Right renal pelvis (tissue), 4 donors: ENCODE measurements at places on chromosomes 13 and 19. TPM values are rescaled to one million over a fixed set of nuclear protein-coding genes. Genes with fewer than 3 reads are reported as not detected.

The URAD gene
- polyA plus RNA-seq = not detected

The NCAN gene
- polyA plus RNA-seq = 0.12 TPM

The DACT3 gene
- polyA plus RNA-seq = 24.2 TPM

The ZNF628 gene
- polyA plus RNA-seq = 3.2 TPM

The COL5A3 gene
- 0.84 TPM for polyA plus RNA-seq

The FUT2 gene
- polyA plus RNA-seq = 3.4 TPM

The RFXAP gene
- polyA plus RNA-seq = 13.8 TPM

- no peak for DNase-seq
Measured at GRCh38 chr19:54646331-54646841, 16.1 kb downstream of the LILRB1 start.

GRCh38 chr13:70098669-70099068 lies 9.0 kb upstream of the ATXN8OS start:
- DNase-seq = no peak

GRCh38 chr13:99525967-99526366 lies 24.7 kb downstream of the TM9SF2 start:
- no peak for DNase-seq

DNA sequence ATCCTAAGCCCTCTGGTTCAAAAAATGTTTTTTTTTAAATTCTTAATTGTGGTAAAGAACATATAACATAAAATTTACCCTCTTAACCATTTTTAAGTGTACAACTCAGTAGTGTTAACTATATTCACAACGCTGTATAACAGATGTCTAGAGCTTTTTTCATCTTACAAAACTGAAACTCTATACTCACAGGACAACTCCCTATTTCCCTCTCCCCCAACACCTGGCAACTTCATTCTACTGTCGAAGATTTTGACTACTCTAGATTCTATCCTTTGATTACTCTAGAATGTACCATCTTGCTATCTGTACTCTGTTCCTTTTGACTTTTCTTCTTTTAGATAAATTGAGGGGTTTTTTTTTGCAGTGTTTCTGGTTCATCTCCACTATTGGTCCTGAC lies 200.4 kb downstream of the KLF12 start:
- no peak for DNase-seq

DNA sequence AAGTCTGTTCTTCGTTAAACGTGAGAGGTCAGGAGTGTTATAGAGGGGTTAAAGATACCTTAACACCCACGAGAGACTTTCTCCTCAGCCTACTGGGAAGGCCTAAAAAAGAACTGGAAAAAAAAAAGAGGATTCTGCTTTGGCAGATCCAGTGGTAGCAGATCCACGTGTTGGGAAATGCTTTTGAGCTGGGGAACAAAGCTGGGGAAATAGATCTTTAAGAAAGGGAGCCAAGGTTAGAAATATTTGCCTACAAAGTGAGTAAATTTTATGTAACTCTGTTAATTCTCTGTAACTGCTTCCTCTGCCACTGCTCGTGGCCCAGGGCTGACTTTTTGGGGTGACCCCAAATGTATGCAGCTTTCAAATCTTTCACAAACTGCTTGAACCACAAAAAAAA lies 11.7 kb downstream of the RFX2 start:
- DNase-seq = no peak

DNA sequence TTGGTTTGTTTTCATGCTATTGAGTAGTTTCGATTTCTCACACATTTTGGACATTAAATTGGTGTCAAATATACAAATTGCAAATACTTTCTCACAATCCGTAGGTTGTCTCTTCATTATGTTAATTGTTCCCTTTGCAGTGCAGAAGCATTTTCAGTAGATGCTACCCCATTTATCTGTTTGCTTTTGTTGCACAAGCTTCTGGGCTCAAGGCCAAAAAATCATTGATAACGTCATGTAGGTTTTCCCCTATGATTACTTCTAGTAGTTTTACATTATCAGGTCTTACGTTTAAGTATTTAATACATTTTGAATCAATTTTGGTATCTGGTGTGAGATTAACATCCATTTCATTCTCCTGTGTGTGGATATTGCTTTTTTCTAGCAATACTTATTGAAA lies 14.0 kb upstream of the ZNF347 start:
- DNase-seq = no peak

DNA sequence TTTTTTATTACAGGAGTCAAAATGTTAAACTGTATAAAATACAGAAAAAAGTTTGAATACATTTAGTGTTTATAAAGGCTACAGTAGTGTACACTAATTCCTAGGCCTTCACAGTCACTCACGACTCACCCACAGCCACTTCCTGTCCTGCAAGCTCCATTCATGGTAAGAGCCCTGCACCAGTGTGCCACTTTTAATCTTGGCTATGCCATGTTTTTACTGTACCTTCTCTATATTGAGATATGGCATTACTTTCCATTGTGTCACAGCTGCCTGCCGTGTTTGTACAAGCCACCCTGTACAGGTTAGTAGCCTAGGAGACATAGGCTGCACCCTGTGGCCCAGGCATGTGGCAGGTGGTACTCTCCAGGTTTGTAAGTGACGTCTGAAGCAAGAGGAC lies 32.1 kb downstream of the C1QTNF9 start:
- DNase-seq = no peak

GRCh38 chr13:81305928-81306327 lies 965.0 kb upstream of the SPRY2 start:
- no peak for DNase-seq

- DNase-seq = no peak
Measured at GRCh38 chr19:13825489-13826441, 30.5 kb downstream of the ZSWIM4 start.

DNA sequence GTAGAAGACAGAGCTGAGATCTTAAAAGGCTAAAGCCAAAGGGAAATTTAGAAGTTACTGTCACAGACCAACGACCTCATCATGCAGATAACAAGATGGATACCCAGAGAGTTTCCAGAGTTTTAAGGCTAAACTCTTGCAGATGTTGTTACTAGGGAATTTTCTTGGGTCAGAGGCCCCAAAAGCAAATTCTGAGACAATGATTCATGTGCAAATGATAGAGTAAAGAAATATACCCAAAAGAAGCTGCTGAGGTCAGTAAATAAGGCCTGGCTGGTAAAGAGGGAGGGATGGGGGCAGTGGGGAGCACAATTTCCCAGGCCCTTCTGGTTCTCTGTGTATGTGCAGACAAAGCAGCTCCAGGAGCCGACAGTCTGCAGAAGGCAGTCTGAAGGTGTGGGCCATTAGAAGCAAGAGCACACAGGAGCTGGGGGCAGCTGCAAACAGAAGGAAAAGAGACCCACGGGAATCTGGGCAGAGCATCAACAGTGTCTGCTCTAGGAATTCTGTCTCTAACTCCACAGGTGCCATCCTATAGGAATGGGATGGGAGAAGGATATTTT lies 330.8 kb downstream of the TBC1D4 start:
- DNase-seq = no peak

- DNase-seq = no peak
Measured at GRCh38 chr19:50790922-50791467, 780 bp downstream of the ACP4 start.

DNA sequence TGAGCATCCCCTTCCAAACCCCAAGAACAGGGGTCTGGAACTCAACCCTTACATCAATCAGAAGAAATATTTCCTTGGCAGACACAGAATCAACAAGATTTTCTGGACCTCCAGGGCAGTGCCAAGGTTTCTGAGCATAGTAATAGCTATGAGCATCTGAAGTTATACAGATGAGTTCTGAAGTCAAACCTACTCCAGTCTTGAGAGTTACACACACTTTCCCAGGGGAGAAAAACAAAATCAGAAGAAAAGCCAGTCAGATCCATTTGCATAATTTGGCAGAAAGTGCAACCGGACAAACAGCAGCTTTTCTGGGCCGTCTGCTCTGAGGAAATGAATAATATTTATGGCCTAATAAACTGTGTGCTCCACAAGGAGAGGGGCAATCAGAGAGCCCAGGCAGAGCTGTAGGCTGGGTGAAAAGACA lies 93.1 kb downstream of the KL start:
- no peak for DNase-seq

DNA sequence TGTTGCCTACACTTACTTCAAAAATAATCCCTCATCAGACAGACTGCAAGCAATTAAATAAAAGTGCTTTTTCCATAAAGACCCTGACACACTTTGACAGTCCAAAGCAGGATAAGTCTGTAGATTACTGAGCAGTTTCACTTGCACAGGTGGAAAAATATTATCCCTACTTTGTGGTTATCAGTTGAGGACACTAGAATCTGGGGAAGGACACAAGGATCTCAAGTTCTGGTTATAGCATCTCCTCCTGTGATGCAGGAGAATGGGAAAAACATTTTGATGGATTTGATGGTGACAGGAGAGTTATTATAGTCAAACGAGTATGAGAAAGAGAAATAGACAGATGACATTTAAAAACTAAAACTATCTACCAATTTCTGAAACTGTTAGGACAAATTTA lies 122.9 kb upstream of the PCDH9 start:
- no peak for DNase-seq

GRCh38 chr19:31285744-31286143 lies 63.5 kb downstream of the TSHZ3 start:
- no peak for DNase-seq

DNA sequence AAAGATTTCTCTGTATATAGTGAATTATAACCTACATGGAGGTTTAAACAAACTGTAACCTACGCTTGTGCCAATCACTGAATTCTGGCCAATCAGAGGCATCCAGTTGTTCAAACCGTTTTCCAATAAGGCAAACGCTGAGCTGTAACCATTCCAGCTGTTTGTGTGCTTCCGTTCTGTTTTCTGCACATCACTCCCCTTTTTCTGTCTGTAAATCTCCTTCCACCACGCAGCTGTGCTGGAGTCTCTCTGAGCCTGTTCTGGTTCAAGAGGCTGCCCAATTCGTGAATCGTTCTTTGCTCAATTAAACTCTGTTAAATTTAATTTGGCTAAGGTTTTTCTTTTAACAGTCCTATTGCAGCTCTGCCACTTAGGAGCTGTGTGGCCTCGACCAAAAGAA lies 552.5 kb downstream of the FGF9 start:
- DNase-seq = no peak

- no peak for DNase-seq
Measured at GRCh38 chr13:80605011-80605410, 264.1 kb upstream of the SPRY2 start.

- no peak for DNase-seq
Measured at GRCh38 chr13:43567608-43568007, 219.2 kb downstream of the ENOX1 start.

- DNase-seq = no peak
Measured at GRCh38 chr13:25447396-25447795, 75.6 kb downstream of the ATP8A2 start.

DNA sequence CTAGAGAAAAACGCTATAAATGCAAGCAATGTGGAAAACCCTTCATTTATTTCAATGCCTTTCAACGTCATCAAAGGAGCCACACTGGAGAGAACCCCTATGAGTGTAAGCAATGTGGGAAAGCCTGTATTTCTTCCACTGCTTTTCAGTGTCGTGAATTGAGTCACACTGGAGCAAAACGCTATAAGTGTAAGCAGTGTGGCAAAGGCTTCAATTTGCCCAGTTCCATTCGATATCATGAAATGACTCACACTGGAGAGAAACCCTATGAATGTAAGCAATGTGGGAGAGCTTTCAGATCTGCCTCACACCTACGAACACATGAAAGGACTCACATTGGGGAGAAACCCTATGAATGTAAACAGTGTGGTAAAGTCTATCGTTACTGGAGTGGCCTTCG lies 27.4 kb downstream of the ZNF20 start:
- DNase-seq = no peak

- DNase-seq = no peak
Measured at GRCh38 chr19:38386971-38387549, 774 bp downstream of the GGN start.
